ENCODE measurements at places on chromosomes 16 and 17. TPM values are rescaled to one million over a fixed set of nuclear protein-coding genes. Genes with fewer than 3 reads are reported as not detected.

DNA sequence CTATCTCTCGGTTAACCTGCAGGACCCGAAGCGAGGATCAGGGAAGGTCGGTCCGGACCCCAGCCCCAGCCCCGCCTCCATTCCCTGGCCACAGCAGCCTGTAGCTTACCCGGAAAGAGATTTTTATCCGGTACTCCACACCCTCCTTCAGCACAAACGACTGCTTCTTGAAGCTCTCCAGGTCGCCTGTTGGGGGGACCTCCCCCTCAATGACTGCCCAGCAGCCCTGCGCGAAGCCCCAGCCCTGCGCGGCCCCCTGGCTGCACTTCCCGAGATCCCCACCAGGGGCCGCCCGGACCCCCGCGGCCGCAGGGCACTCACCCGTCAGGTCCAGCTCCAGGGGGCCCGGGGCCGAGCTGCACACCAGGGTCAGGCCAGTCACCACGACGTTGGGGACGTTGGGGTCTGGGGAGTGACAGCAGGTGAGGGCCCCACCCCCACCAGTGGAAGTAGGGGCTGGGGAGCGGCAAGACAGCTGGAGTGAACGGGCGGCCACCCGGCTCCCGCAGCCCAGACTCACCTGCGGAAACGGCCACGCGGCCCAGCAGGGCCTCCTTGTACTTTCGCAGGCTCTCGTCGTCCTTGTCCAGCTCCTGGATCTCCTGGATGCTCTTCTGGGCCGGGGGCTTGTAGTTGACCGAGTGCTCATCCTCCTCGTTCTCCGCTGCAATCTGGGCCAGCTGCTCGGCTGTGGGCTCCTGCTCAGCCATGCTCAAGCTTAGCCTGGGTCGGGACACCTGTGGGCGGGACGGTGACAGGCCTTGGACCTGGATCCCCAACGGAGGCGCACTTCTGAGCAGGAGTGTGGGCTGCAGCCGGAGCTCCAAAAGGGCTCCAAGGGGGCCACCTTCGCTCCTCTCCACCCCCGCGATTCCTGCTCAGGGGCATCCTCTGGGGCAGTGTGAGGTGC is 1.7 kb downstream of the ARHGDIA start:
- H3K36me3 ChIP-seq, result peaks cover 26% of the 10 kb centered on the region
- peak overlapping the region; percentile 91 for H3K27ac ChIP-seq

DNA sequence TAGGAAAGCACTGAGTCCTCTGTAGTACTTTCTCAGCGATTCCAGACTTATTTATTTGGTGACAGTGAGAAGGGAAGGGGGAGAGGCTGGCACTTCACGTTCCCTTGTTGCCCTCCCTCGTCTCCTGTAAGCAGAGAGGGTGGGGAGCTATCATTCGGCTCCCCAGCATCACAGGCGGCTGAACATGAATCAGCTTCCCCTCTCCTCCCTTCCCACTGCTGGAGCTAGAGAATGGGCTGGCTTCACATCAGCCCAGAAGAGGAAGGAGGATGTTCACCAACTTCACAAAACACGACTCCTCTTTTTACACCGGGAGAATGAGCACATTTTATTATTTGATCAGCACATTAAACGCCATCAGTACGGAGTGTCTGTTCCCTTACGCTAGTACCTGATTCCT is 6.7 kb upstream of the CMIP start:
- no peak overlapping the region for H3K27ac ChIP-seq
- no peaks in the 10 kb centered on the region for H3K27me3 ChIP-seq
- H3K36me3 ChIP-seq, result no peaks in the 10 kb centered on the region
- H3K4me3 ChIP-seq, result no peak overlapping the region

DNA sequence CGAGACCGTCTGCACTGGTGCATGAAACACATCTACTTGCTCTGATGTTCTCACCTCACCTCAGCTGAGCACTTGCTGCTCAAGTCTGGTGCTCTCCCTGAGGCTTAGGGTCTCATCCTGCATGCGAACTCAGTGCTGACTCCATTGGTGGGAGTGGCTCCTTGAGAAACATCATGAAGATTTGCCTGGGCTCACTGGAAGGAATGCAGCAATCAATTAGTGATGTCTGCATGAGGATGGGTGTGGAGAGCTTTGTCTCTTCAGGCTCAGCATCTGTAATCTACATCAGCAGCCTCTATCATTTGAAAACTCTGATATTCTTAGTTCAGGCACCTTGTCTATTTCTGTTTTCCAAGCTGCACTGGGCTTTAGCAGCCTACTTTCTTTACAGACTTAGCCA is 204.4 kb downstream of the IRF8 start:
- DNase-seq, result no peak
- H3K4me3 ChIP-seq, result no peak overlapping the region
- no peaks in the 10 kb centered on the region for H3K27me3 ChIP-seq
- no peak overlapping the region for H3K27ac ChIP-seq
- H3K36me3 ChIP-seq, result no peaks in the 10 kb centered on the region

DNA sequence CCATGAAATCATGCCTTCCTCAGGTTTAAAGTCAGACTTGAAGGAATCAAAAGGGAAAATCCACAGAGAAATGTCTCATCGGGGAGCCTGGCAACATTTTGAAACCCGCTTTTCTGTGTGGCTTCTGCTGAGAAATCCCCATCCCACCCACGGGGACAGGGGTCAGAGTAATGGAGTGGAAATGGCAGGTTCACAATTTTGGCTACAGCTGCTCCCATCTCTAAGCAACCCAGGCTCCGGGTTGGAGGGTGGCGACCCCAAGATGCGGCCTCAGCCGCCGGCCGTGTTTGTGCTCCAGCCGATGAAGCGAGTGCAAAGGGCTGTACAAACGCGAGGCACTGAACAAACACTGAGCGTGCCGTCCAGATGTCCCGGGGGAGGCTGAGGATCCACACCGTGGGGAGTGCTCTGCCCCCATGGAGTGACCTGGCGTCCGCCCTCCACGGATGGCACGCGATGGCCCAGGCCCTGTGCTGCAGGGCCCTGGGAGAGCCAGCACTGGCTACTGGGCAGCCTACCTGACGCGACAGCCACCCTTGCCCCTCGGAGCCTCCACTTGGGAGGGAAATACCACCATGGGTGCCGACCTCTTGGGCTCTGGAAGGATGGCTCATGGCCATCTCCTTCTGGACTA is 22.2 kb downstream of the SLC43A2 start:
- H3K4me1 ChIP-seq, result no peaks in the 10 kb centered on the region
- H3K27me3 ChIP-seq, result no peaks in the 10 kb centered on the region
- H3K36me3 ChIP-seq, result no peaks in the 10 kb centered on the region
- DNase-seq, result no peak

DNA sequence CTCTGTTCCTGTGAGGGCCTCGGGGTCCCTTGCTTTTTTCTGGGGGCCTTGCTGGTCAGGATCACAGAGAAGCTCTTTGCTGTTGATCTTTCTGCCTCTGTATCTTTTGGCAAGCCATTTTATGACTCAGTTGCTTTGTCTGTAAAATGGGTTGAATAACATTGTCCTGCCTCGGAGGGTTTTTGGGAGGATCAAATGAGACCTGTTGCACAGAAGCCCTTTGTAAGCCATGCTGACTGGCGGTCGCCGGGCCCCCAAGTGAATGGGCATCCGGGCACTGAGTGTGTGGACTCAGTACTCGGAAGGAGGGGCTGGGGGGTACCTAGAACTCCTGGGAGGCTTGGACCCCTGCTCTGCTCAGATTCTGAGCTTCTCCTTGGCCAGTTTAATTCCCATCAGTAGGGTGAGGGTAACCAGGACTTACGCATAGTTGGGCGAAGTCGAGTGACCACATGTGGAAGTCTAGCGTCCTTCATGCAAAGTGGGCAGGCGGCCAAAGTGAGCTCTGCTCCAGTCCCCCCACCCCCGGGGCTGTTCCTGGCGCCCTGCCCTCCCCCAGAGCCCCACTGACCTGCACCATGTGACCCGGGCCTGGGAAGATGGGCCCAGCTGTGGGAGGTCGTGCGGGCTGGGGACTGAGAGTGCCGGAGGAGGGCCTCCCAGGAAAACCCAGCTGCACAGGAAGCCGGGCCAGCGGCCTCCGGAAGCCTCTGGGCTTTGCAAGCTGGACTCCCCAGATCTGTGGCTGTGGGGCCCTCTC is 284.0 kb downstream of the SEC14L1 start:
- H3K4me1 ChIP-seq, result peaks cover 98% of the 10 kb centered on the region
- H3K36me3 ChIP-seq, result peaks cover 5% of the 10 kb centered on the region
- no peaks in the 10 kb centered on the region for H3K27me3 ChIP-seq
- DNase-seq, result no peak
- H3K4me3 ChIP-seq, result no peak overlapping the region
- H3K27ac ChIP-seq, result peak overlapping the region; percentile 15

GRCh38 chr17:4472286-4472685 is 26.4 kb upstream of the SPNS2 start:
- H3K27me3 ChIP-seq, result no peaks in the 10 kb centered on the region
- H3K4me3 ChIP-seq, result no peak overlapping the region
- no peak overlapping the region for H3K27ac ChIP-seq
- H3K4me1 ChIP-seq, result no peaks in the 10 kb centered on the region

- H3K4me3 ChIP-seq, result no peak overlapping the region
- no peak overlapping the region for H3K27ac ChIP-seq
- H3K36me3 ChIP-seq, result no peaks in the 10 kb centered on the region
- H3K4me1 ChIP-seq, result peaks cover 7% of the 10 kb centered on the region
- no peaks in the 10 kb centered on the region for H3K27me3 ChIP-seq
Observed at GRCh38 chr17:45370949-45371413, 54.2 kb upstream of the MAP3K14 start.

DNA sequence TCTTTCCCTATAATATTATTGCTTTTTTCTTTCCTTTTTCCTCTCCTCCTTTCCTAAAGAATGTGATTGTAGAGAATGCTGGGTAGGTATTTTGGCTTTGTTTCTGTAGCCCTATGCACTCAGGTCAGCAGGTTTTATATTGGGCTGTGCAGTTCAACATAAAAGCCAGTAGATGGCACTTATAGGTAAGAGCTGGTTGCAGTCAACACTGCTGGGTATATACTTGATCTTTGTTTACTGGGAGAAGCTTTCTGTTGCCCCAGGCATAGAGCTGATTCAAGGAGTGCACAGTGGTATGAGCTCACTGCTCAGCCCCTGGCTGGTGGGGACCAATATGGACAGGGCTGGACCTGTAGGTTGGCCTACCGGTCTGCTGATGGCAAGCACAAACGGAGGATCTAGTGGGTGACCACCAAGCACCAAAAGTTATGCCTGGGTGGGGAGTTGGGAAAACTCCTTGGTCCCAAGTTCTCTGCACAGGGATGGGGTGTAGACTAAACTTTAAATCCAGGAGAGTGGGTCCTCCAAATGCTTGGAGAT is 378.9 kb downstream of the PMP22 start:
- H3K4me3 ChIP-seq, result no peak overlapping the region
- DNase-seq, result no peak
- no peaks in the 10 kb centered on the region for H3K4me1 ChIP-seq
- no peak overlapping the region for H3K27ac ChIP-seq

DNA sequence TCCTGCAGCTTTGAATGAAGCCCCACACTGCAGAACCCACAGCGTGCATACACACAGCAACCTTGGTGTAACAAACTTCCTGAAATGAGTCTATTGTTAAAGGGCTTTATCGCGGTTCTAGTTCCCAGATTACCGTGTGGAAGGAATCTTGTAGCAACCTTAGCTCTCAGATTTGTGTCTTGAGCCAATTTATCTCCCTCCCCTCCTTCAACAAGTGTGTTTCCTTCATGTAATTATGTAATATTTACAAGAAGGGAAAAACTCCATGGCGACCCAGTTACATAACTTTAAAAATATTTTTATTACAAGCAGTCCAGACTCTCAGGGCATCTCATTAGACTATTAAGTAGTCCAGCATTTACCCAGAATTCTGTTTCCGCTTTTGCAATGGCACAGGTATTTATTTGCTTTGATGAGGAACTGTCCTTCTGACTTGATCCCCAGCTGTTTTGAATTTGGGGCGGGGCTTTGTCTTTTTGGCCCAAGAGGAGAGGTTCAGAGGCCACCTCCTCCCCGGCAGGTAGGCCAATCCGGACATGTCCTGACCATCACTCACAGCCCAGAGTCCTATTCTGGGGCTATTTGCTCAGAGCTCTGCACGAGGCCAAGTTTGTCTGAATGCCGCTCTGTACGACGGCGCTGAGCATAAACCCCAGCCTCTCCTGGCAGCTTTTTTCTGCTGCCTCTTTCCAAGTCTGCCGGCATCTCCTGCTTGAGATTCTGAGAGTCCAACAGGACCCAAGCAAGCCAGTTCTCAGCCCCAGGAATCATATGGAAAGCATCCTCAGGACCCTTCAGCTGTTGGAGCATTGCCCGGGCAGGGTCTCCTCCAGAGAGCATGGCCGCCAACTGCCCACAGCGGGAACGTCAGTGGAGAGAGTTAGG is 35.6 kb downstream of the CLEC16A start:
- no peaks in the 10 kb centered on the region for H3K27me3 ChIP-seq
- no peak overlapping the region for H3K4me3 ChIP-seq
- peaks cover 15% of the 10 kb centered on the region for H3K4me1 ChIP-seq

DNA sequence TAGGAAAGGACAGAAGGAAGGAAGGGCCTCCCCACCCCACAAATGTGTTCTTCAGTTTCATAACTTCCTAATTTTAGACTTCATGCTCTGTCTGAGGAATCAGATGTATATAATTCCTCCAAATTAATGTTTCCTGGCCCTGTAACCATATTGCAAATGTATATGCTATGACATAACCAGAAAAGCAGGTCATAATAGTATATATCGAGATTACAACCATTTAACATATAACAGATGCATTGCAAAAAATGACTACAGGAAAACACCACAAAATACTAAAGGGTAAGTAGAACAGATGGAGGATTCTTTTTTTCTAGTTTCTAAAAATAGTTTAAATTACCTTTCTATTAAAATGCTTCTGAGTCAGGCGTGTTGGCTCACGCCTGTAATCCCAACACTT is 3.1 kb upstream of the EXOC7 start:
- no peak overlapping the region for H3K4me3 ChIP-seq
- no peak for DNase-seq
- H3K36me3 ChIP-seq, result no peaks in the 10 kb centered on the region

DNA sequence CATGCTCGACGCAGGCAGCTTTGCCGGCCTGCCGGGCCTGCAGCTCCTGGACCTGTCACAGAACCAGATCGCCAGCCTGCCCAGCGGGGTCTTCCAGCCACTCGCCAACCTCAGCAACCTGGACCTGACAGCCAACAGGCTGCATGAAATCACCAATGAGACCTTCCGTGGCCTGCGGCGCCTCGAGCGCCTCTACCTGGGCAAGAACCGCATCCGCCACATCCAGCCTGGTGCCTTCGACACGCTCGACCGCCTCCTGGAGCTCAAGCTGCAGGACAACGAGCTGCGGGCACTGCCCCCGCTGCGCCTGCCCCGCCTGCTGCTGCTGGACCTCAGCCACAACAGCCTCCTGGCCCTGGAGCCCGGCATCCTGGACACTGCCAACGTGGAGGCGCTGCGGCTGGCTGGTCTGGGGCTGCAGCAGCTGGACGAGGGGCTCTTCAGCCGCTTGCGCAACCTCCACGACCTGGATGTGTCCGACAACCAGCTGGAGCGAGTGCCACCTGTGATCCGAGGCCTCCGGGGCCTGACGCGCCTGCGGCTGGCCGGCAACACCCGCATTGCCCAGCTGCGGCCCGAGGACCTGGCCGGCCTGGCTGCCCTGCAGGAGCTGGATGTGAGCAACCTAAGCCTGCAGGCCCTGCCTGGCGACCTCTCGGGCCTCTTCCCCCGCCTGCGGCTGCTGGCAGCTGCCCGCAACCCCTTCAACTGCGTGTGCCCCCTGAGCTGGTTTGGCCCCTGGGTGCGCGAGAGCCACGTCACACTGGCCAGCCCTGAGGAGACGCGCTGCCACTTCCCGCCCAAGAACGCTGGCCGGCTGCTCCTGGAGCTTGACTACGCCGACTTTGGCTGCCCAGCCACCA is 9.7 kb downstream of the VASN start:
- no peak overlapping the region for H3K27ac ChIP-seq
- DNase-seq, result no peak
- H3K4me3 ChIP-seq, result no peak overlapping the region
- peaks cover 3% of the 10 kb centered on the region for H3K4me1 ChIP-seq

- H3K27me3 ChIP-seq, result no peaks in the 10 kb centered on the region
- no peak overlapping the region for H3K4me3 ChIP-seq
- H3K36me3 ChIP-seq, result no peaks in the 10 kb centered on the region
- H3K4me1 ChIP-seq, result peaks cover 28% of the 10 kb centered on the region
Observed at GRCh38 chr16:50263060-50263909, 3.1 kb upstream of the ADCY7 start.

Gene KLHDC4
- polyA plus RNA-seq, result 16.3 TPM

Gene KCTD2
- polyA plus RNA-seq, result 11.6 TPM

Gene MYL11
- not detected for polyA plus RNA-seq

Gene ZNF646
- 0.77 TPM for polyA plus RNA-seq
